OCI-M1 (cell line): ENCODE measurements at places on chromosomes 1 and 21.

- DNase-seq = no peak
Measured at GRCh38 chr1:211420845-211421454, 71.0 kb downstream of the RD3 start.

DNA sequence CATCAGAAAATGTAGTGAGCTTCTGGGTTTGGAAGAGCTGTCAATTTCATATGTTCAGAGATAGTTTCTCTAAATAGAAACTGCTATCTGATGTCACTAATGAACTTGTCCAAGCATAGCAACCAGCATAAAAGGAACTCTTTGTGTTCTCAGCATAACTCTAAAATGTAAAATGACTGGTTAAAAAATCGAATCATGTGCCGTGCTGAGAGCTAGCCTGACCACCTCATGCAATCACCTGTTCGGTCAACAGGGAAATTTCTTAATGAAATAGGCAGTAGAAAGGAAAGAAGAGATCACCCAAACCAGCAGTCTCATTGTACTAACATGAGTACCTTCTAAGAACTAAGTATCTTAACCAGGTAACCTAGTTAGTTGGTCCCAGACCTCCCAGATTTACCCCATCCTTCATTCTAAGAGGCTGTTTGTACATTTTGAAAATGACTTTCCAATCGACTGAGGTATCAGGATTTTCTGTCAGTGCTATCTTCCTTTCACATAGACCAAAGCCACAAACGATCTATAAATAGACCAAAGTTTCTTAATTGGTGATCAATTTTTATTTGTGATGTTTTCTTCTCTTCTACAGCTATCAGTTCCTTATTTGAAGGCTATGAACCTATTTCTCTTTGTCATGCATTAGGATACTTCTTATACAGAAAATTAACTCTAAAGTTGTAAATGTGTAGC is 147.3 kb downstream of the TLR5 start:
- no peak for DNase-seq

DNA sequence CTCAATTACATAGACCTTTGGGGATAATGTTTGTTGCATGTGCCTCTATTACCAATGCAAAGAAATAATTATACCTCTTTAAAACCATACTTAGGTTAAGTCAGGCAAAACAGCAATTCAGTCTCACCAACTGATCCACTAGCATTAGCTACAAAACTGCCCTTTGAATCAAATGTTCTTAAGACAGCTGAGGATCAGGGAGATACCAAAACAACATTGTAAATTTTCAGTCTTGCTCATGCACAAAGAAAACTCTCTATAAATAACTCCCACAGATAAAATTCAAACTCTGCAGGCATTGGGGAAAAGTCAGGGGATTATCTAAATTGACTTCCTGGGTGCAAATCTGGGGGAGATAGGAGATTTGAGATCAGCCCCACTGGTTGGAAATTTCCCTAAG is 100.9 kb upstream of the DPT start:
- DNase-seq = no peak

DNA sequence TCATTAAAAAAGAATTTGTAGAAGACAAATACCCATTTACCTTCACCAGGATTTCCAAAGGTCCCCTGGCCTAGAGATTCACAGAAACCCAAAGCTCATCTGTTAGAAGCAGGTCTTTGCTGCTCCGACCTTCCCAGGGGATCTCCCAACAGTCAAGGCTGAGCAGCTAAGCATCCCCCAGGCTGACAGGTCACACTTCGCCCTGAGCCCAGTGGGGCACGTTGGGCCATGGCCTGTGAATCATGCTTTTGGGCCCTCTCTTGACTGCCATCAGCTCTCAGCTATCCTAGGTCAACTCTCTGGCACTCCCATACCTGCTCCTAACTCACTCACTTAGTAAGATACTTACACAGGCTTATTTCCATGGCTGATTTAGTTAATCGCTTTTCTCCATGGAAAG is 157.7 kb downstream of the DSCAM start:
- no peak for DNase-seq

DNA sequence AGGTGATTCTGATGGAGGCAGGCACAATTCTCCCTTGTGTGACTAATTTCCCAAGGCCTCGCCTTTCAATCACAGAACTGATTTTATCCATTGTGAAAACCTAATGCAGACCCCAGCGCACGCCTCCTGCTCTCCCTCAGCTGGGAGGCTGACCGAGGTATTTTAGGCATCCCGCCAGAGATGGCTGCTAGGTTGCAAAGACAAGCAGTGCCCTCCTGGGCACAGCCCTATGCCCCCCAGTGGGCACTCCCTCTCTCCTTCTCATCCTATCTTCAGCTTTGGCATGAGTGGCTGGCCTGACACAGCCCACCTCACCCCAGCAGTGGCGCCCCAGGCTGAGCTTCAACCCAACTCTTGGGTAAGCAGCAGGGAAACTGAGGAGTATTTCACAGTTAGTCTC is 24.2 kb upstream of the ZNF648 start:
- DNase-seq = no peak

DNA sequence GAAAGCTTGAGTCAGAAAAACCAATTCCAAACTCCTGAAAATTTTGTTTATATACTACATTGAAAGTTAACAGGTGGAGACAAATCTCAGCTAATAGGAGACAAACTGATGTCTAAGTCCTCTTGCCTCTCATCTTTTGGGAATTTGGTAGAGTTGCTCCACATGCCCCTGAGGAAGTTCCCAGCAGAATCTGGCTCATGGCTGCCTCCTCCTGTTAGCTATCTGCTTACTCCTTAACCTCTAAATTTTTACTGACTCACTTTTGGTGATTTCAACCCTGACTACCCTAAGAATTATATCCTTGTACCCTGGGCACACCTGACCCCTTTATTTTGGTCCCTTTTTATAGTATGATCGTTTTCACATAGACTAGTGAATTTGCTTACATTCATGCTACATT is 633.7 kb upstream of the USP24 start:
- DNase-seq = no peak

GRCh38 chr1:154791292-154792166 is 78.6 kb downstream of the KCNN3 start:
- DNase-seq = no peak

GRCh38 chr1:180252638-180253536 is 22.8 kb downstream of the LHX4 start:
- peak; percentile 93 for DNase-seq

DNA sequence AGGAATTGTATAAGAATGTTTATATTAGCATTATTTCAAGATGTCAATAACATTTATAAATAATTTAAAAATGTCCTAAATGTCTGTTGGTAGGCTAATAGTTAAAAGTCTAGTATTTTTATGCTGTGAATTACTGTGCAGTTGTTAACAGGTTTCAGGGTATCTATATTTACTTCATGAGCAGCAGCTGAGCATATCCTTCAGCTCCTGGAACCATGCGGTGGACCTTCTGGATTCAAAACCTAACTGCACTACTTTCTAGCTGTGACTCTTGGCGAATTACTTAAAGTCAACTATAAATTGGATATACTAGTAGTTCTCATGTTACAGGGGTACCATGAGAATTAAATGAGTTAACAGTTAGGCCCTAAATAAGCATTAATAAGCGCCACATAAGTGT is 3.7 kb downstream of the CEP350 start:
- no peak for DNase-seq

GRCh38 chr21:25563361-25564116 is 43.7 kb downstream of the MRPL39 start:
- peak; percentile 65 for DNase-seq

GRCh38 chr1:121443001-121443540 is 258.3 kb downstream of the SRGAP2C start:
- no peak for DNase-seq

DNA sequence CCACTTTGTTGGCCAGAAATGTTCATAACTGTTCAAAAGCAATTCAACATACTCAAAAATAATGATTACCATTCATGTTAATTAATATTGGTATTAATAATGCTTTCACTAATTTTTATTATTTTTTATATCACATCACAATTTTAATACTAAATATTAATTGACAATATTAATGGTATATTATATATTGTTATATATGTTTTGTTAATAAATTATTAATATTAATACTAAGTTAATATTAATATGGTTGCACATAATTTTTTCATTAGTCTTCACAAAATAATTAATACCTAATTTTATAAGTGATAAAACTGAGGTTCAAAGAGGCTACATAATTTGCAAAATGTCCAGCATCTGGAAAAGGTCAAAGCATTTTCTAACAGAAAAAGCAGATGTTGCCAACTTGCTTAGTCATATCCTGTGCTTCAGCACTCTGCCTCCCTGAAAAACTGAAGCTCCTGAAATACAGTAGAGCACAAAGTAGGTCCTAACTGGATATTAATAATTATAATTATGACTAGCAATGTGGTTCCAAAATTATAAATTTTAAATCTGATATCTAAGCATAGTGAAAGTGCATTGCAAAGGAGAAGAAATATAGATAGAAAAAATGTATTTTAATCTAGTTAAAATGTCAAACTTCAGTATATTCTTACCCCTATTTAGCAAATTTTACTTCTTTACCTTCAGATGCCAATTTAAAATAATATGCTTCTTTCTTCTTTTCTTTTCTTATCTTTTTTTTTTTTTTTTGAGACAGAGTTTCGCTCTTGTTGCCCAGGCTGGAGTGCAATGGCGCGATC is 123.2 kb upstream of the TNFSF4 start:
- peak; percentile 74 for DNase-seq

DNA sequence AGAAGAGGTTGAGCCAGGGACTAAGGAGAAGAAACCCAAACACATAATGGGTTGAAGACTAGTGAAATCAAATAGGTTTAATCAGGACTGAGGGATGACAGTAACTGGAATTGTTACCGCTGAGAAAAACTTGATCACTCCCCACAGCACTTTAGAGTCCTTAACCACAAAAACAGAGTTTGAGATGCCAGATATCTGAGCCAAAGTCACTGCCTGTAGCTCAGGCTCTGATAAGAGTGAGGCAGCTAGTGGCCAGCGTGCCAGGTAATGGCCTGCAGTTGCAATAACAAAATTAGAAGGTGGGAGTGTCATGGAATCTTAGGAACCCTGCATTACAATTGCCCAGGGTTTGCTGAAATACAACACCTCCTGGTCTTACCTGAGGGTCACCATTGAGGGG is 48.0 kb downstream of the PRKAB2 start:
- peak; percentile 70 for DNase-seq

- DNase-seq = peak; percentile 91
Measured at GRCh38 chr1:154325583-154326545, 539 bp downstream of the ATP8B2 start.

DNA sequence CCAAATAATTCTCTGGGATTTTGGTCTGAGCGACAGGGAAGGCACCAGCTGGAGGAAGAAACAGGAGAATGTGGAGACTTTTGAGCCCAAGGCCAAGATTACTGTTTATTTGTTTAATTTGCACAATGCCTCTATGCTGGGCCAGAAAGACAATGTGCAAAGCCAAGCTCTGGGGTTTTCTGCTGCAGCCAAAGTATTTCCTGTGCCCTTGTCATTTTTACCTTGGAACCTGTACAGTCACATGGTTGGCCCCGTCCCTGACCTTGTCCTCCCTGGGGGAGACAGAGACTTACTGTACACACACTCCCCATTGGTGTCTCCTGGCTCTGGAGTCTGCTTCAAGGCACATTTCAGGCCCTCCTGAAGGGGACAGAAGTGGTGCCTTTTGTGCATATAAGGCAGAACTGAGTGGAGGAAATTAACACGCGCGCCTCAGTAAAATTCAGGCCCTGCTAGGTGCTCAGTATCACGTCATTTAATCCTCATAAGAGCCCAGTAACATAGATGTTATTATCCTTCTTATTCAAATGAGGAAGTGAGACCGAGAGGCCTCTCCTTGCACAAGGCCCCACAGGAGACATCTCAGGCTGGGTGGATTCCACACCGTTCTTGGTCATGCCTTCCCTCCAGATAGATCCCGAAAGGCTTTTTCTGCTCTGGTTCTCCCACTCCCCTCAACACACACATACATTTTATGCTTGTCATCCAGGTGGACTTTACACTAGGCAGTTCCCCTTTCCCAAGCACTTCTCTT is 21.1 kb downstream of the C1orf115 start:
- peak; percentile 22 for DNase-seq

GRCh38 chr1:36532810-36533401 is 50.2 kb upstream of the CSF3R start:
- DNase-seq = no peak

DNA sequence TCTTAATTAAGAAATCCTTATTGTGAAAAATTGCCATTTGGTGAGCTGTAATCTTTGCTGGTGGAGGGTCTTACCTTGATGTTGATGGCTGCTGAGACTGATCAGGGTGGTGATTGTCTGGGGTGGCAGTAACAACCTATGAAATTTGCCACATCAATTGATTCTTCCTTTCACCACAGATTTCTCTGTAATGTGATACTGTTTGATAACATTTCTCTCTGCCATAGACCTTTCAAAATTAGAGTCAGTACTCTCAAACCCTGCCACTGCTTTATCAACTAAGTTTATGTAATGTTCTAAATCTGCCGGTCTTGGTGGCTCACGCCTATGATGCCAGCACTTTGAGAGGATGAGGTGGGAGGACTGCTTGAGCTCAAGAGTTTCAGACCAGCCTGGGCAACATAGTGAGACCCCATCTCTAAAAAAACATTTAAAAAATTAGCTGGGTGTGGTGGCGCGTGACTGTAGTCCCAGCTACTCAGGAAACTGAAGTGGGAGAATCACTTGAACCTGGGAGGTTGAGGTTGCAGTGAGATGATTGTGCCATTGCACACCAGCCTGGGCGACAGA is 5.0 kb downstream of the KPNA6 start:
- no peak for DNase-seq

- no peak for DNase-seq
Measured at GRCh38 chr1:7671676-7672075, 99.4 kb upstream of the VAMP3 start.
